ENCODE measurements at places on chromosomes 2 and 18.

DNA sequence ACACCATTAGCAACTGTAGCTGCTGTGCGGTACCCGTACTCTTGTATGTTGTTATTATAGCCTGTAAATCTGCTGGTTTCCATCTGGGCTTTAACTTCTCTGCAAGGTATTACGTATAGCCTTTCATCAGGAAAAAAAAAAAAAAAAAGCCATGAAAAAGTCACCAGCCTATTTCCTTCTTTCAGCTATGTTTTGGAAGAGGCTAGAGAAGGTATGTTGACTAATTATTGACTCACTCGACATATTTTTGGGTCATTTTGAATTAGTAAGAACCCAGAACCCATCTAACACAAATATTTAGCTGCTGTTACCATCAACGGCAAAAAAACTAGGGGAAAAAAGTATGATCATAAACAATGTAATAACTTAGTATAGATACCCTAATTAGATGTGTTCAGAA, 1395.6 kb downstream of the SUCLG1 start:
- no peak for DNase-seq

DNA sequence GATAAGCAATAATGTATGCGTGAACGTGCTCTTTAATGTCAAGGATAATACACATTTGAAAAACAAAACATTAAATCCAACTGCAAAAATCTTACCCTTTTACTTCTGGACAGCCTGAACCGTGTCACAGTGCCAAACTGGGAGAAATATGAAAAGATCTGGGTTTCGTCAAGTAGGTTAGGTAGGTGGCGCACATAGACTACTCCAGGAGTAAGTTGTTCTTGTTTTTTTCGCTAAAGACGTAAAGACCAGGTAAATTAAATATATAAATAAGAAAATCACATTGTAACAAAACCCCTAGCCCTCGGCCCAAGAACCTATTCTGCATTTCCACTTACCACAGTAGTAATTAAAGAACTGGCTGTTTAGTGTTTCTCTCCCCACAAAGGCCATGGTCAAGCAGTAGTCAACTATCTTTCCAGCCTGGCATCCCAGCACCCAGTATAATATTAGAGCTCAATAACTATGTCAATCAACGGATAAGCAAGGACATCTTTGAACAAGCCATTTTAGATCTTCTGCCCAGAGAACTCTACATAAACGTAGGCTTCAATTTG, 1.1 kb downstream of the NIFK start:
- no peak for DNase-seq

DNA sequence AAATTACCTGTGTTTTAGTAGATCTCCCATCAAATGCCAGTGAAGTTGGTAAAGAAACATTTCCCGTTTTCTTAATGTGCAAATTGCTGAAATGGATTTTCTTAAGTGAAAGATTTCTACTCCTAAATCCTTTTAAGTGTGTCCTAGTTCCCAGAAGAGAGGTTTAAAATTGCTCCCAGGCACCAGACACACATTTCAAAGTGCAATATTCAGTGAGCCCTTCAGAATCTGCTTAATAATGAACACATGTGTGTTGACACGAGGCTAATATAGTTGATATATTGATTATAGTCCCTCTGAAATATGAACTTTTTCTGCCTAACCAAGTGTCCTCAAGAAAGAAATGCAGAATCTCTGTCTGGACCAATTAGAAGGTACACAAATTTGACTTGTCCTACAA, 861.7 kb upstream of the CNTNAP5 start:
- DNase-seq: no peak

- DNase-seq: no peak
Observed at GRCh38 chr2:220279372-220279771, 651.9 kb downstream of the SLC4A3 start.

- DNase-seq: no peak
Observed at GRCh38 chr2:179096090-179096489, 46.2 kb upstream of the CCDC141 start.

- no peak for DNase-seq
Observed at GRCh38 chr2:239144713-239144999, 256.2 kb downstream of the HDAC4 start.

DNA sequence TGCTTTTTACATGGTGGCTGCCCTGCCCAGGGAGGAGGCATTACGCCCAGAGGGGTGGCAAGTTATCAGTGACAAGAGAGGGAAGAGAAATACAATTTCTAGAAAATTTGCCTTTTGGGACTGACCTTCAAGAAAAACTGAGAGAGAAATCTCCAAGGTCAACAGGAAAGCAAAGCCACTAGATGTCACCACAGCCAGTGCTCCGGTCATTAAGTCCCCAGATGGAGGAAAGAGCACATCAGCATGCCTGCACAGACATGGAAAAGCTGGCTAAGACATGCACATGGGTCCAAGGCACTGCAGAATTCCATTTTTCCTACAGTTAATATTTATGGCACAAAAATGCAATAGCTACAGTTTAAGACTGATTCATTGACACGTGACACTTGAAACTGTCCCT, 21.0 kb downstream of the FHL2 start:
- no peak for DNase-seq

GRCh38 chr2:134408386-134408785, 154.5 kb downstream of the MGAT5 start:
- DNase-seq: no peak

DNA sequence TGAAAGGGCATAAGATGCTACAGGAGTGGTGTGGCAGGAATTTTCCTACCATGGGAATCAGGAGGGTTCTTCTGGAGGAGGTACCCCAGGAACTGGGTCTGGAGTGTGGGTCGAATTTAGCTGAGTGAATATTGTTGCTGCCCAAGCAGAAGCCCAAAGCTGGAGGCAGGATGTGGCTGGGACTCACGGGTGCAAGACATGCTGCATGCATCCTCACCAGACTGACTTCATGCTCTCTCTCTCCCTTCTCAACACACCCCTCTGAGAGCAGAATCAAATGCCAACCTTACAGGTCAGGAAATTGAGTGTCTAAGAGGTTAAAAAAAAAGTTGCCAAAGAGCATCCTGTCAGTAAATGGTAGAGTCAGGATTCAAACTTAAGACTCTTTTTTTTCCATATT, 78.8 kb upstream of the TTC39C start:
- DNase-seq: no peak

GRCh38 chr18:2402084-2402483, 169.2 kb downstream of the METTL4 start:
- DNase-seq: no peak

DNA sequence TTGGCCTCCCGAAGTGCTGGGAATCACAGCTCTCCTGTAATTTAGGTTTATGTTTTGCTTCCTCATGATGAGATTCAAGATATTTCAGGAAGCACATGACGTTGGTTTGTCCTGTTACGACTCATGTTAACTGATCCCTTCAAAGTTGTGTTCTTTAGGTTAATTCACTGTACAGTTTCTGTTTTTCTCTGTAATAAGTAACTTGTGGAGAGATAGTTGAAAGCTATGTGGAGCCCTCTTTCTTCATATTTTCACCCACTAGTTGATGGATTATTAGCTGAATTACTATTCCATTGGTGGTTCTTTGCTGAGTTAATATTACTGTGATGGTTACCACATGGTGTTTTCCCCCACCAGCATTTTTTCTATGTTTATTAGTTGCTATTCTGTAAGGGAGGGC, 18.3 kb upstream of the CHCHD5 start:
- DNase-seq: no peak

DNA sequence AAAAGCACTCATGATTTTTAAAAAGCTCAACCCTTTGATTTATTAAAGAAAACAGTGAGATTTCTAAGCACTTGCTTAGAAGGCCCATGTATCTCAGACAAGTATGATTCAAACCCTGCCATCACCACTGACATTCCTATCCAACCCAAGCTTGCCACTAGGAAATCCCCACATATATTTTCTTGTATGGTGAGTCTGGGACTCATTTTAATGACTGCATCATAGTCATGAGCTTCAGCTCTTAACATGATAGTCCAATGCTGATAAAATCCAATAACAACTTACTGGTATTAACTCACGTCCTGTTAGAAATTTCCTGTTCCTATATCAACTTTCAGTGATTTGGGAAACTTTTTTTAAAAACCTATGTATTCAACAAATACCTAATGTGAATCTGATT, 39.4 kb upstream of the NCKAP5 start:
- no peak for DNase-seq

DNA sequence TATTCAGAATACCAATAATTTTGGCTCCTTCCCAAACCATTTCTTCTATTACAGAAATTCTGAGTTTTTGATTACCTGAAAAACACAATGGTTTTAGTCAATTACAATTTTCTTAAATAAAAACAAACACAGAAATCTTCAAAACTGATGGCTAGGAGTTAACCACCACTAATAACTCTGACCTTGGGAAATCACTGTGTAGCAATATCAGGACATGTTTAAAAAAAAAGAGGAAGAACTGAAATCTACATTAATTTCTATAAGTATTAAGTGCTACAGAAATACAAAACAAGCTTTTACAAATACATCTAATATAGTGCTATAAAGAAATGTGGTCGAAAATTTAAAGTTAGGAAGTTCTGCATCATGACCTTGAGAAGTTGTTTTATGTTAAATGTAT, 14.9 kb downstream of the L3MBTL4 start:
- DNase-seq: no peak

GRCh38 chr2:186670831-186671230, 23.0 kb upstream of the FAM171B start:
- DNase-seq: no peak

DNA sequence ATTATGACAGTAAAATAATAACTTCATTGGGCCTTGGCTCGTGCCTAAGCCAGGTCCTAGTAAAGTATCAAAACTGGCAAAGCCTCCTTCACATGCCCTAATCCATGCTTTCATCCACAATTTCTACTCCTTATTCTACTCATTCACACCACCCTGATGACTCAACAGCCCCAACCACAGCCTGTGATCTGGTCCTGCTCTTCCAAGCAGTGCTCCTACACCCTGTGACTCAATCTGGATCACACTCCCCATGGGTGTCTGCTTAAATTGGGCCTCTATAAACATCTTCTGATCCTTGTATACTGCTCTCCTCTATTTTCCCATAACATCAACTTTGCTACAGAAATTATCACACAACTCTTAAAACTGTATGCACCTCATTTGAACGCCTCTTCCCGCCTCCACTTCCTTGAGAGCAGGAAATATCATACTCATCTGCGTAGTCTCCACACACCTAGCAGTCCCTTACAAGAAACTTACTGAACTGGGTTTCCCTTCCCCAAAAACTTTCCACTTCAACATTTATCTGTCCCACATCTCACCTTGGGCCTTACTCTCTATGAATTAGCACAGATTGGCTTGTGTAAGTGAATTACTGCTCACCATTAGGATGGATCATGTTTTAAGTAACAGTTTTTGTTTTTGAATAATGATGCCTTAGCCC, 15.9 kb downstream of the GTF3C3 start:
- no peak for DNase-seq

- no peak for DNase-seq
Observed at GRCh38 chr2:177315364-177315763, 50.8 kb upstream of the NFE2L2 start.

DNA sequence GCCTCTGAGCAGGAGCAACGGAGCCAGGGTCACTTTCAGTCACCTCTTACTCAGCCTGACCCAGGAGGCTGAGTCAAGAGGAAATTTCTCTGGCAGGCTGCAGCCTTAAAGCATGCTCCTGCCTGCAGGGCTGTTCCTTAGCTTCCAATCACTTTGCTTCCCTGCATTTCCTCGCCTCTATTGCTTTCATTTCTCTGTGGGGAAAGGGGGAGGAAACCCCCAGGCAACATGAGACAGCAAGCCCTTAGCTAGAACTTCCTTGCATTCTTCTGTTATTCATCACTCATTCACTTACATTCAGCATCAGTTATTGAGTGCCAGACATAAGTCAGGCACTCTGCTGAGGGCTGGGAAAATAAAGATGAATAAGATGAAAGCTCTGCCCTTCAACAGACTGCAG, 13.0 kb downstream of the XDH start:
- DNase-seq: no peak

GRCh38 chr2:46165916-46166315, 131.3 kb upstream of the EPAS1 start:
- no peak for DNase-seq

DNA sequence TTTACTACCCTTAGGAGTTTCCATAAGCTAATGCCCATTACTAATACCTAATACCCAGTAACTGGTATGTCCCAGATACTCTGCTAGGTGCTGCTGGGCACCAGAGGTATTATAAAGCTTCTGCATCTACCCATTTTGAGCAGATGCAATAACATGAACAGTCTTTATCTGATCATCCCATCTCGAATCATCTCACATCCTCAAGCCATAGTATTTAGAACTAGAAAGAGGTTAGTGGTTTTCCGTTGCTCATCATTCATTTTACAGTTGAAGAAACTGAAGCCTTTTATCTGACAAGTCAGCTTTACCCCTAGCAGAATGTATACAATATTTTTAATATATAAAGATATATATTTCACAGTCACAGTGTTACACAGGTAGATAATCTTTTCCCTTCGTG, 99.1 kb upstream of the TCF4 start:
- DNase-seq: no peak

DNA sequence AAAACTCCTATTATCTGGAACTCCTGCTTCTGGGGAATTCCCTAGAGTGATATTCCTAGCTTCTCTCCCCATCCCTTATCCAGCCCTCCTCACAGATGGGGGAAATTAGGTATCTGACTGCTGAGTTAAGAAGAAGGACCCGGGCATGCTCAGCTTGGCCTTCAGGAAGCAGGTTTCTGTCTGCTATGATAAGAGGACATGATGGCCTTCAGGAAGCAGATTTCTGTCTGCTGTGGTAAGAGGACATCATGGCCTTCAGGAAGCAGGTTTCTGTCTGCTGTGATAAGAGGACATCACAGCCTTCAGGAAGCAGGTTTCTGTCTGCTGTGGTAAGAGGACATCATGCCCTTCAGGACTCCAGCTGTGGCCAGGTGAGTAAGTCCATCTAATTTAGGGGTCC, 65.2 kb downstream of the PLEKHM3 start:
- no peak for DNase-seq

DNA sequence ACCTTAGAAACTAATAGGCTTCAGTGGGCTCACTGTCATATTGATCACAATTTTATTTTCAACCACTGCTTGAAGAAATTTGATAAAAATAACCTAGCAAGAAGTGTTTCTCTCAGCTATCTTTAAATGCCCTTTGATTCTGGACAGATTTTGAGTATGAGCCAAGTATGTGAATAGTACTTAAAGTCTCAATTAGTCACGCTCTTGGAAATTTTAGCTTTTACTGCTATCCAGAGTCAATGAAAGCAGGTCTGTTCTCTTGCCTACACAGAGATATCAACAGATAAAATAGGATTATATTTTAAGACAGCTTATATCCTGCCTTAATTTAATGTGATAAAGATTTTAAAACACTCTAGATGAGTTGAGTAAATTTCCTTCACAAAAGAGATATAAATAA, 337.3 kb downstream of the CBLN2 start:
- no peak for DNase-seq

DNA sequence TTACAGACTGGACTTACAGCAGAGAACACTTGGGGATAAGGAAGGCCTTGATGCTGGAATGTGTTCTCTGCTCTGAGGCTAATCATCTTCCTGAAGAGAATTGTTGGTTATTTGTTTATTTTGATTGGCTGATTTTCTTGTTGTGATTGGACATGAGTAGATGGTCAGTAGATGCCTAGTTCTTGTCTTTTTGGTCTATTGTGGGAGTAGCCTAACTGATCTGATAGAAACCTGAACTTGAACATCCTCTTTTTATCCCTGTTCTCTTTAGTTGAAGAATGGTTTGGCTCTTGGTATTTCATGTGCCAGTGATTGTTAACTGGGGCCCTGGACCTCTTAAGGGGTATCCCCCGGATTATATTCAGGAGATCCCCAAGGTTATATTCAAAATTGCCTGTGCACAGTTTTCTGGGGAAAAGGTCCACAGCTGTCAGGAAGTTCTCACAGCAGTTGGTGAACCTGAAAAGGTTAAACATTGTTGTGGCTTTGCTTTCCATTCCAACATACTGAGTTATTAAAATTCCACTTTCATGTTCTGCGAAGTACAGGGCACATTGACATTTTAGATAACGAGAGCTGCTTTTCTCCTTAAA, 13.6 kb downstream of the TWSG1 start:
- DNase-seq: no peak

Measured in stimulated activated CD8-positive, alpha-beta memory T cell treated with anti-CD3 and anti-CD28 coated beads, Interleukin-2, amount 100 ng/mL, for 1 hour (primary cell).